ENCODE measurements at places on chromosomes 6 and 20. TPM values are rescaled to one million over a fixed set of nuclear protein-coding genes. Genes with fewer than 3 reads are reported as not detected.

The AGPAT4 gene
- 25.7 TPM for total RNA-seq

The OPN5 gene
- not detected for total RNA-seq

GRCh38 chr6:163098827-163099479, 315.6 kb upstream of the QKI start:
- DNase-seq, result no peak

GRCh38 chr6:52570291-52570700, 6.6 kb downstream of the TRAM2 start:
- DNase-seq, result no peak

DNA sequence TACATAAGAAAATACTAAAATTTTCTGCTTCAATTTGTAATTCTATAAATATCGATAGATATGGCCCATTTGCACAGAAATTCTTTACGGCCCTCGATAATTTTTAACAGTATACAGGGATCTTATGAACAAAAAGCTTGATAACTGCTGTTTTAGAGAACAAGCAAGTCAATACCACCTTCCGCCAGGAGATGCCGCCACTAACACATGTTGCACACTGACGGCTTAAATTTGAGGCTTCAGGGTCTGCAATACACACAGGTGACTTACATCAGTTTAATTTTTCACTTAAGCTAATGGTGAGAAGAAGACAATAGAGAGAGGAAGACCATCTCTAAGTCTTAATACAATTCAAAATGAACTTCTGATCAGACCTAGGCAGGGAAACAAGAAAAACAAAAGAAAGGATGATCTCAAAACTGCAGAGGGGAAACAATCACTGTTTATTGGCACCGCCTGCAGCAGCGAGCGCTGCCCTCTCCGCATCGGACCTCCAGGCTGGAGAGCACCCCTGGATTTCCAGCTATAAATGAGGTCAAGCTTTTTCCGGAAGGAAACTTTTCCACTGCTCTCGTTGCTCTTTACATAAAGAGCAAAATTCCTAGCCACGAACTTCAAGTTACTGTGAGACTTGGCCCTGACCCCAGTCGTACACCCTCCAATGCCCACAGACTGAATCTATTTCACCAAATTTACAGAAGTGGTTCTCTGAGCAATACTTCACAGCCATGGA, 53.9 kb downstream of the OTOR start:
- peak; percentile 84 for DNase-seq

DNA sequence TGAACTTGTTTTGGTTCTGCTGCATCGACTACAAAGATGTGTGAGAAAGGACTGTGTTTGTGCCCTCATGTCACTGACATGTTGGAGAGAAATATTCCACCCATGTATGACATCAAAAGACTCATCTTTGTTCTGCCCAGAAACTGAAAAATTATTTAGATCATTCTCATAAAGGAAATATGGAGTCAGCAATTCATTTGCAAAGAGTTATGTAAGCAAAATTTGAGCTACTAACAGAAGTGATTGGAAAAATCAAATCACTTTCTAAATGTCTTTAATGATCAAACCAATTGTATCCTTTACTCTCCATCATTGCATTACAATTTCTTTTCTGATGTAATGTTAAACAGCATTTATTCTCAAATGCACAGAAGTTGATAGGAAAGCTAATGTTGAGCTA, 19.3 kb downstream of the ADAT2 start:
- DNase-seq, result no peak

DNA sequence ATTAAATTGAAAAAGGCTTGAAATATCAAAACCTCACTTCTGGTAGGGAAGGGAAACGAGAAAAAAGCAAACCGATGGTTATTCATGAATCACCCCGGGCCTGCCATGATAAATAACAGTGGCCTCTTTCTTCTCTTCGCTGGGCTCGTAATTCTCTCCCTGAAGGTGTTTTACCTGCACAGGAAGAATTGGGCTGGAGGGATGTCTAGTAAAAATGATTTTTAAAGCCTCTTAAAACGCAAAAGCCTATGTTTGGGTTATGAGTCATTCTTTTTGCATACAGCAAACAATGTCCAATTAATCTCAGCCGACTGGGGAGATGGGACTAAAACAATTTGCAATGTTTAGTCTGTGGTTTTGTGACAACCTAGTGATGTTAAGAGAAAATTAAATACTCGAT, 16.8 kb downstream of the LINC00237 start:
- no peak for DNase-seq

DNA sequence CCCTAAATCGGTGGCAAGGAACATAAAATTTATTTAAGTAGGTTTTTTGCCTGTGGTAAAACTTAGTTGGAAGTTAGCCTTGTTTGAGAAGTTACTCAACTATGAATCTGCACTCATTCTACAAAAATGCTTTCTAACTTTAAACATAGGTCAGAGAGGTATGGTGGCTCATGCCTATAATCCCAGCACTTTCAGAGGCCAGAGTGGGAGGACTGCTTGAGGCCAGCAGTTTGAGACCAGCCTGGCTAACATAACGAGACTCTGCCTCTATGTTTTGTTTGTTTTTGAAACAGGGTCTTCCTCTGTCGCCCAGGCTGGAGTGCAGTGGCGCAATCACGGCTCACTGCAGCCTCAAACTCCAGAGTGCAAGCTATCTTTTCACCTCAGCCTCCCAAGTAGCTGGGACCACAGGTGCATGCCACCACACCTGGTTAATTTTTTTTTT, 16.2 kb downstream of the USP49 start:
- DNase-seq, result no peak

DNA sequence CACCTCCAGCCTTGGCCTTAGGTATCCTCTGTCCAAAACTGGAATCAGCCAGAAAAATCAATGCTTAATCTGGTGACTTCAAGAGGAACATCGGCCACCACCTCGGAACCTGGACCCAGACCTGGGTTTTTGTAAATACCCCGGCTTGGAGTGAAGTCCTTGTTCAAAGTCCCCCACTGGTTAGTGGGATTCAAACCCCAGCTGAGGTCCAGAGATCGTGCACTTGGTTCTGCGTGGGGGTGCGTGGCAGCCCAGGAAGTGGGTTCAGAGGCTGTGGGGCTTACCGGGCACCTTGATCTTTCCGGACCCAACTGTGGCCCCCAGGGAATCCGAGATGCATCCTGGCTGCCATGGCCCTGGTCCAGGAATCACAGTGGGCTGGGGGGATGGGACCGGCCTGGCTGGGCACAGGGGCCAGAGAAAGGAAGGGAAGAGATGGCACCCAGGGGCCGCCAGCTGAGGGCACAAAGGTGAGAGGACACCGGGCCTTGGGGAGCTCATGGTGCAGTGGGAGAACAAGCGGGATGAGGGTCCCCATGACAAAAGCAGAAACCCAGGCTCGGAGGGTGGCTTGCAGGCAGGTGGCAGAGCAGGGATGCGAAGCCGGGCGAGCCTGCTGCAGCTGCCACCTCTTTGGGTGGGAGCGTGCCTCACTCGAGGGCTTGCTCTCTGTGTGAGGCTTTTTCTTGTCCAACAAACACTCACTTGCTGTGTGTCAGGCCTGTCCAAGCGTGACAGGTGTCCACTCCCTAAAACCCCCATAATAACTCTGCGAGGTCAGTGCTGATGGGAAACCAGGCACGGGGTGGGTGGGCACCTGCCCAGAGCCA, 27.7 kb downstream of the ZBP1 start:
- no peak for DNase-seq

DNA sequence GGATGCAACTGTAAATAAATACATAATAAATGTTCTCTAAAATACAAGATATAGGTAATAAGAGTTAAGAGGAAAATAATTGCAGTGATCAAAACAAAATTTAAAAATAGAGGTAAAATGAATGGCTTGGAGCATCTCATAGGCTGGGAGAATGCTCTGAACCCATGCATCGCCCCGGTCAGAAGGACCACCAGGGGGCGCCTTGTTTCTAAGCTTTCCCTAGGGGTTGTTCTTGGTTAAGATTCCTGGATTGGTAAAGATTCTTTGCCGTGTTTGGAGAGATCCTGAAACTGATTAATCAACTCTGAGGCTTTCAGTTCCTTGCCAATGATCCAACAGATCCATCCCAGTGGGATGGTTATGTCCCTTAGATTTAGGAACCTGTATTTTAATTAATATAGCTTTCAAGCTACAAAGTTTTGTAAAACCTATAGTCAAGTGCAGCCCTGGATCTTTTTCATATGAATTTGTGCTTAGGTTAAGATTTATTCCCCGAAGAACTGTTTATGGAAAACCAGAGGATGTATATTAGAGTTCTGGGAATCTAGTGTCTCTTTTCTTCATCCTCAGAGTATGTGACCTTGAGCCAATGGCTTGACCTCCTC, 45.3 kb upstream of the PRELID3B start:
- peak; percentile 87 for DNase-seq

GRCh38 chr6:44367681-44368080, 19.8 kb upstream of the CDC5L start:
- no peak for DNase-seq

- peak; percentile 77 for DNase-seq
Measured at GRCh38 chr20:4898282-4899244, 102.7 kb downstream of the SLC23A2 start.

Data from sciatic nerve (tissue), 2 donors.